ENCODE measurements at places on chromosomes 3 and 15. TPM values are rescaled to one million over a fixed set of nuclear protein-coding genes. Genes with fewer than 3 reads are reported as not detected.

Gene RNF168
- 25.0 TPM for total RNA-seq

Gene CYP1A1
- total RNA-seq, result not detected

Gene C2CD4A
- 0.26 TPM for total RNA-seq

Gene COL6A6
- not detected for total RNA-seq

Gene KLHL40
- total RNA-seq, result not detected

Gene CPEB1
- total RNA-seq, result 36.4 TPM

Gene PARP15
- 1.8 TPM for total RNA-seq

Gene UQCRC1
- total RNA-seq, result 251 TPM

Gene ZNF502
- 8.2 TPM for total RNA-seq

Gene ATRIP
- total RNA-seq, result 7.2 TPM

Gene EPHB3
- total RNA-seq, result 8.5 TPM

Gene IL12A
- total RNA-seq, result 7.4 TPM

Gene MAP6D1
- 1.3 TPM for total RNA-seq

Gene RASGRP1
- under 0.01 TPM for total RNA-seq

Gene SENP8
- total RNA-seq, result 3.4 TPM

Gene LMCD1
- 208 TPM for total RNA-seq

Gene CNTN3
- total RNA-seq, result 0.13 TPM

Gene ZNF609
- total RNA-seq, result 21.4 TPM

Gene THBS1
- total RNA-seq, result 652 TPM

Gene AGTR1
- 0.43 TPM for total RNA-seq

Gene RTP1
- not detected for total RNA-seq

Gene CDHR4
- 0.13 TPM for total RNA-seq

Gene CCK
- total RNA-seq, result not detected

Gene BNC1
- total RNA-seq, result 6.1 TPM

Gene MAP1A
- 124 TPM for total RNA-seq

Gene GNB4
- total RNA-seq, result 111 TPM

Gene SNAPC5
- total RNA-seq, result 15.0 TPM

Gene CEP63
- 26.3 TPM for total RNA-seq

Gene CCDC80
- total RNA-seq, result 1,114 TPM

Gene ACTC1
- 1.2 TPM for total RNA-seq

Gene GP5
- under 0.01 TPM for total RNA-seq

Gene MAGI1
- 27.0 TPM for total RNA-seq

Gene TM4SF1
- total RNA-seq, result 630 TPM

Gene CLDN16
- total RNA-seq, result not detected

Gene PPP1R14D
- total RNA-seq, result not detected

Gene TNFAIP8L3
- total RNA-seq, result 3.0 TPM
